NCI-H2029 (cell line): ENCODE measurements at places on chromosomes 5 and 9.

GRCh38 chr5:98031496-98031895, 742.0 kb upstream of the RGMB start:
- no peak for DNase-seq

GRCh38 chr9:121207371-121207940, 5.8 kb upstream of the RAB14 start:
- no peak for DNase-seq

- no peak for DNase-seq
Observed at GRCh38 chr5:127022846-127023245, 7.5 kb downstream of the MARCHF3 start.

- DNase-seq = no peak
Observed at GRCh38 chr9:138049779-138050471, 172.3 kb downstream of the CACNA1B start.

DNA sequence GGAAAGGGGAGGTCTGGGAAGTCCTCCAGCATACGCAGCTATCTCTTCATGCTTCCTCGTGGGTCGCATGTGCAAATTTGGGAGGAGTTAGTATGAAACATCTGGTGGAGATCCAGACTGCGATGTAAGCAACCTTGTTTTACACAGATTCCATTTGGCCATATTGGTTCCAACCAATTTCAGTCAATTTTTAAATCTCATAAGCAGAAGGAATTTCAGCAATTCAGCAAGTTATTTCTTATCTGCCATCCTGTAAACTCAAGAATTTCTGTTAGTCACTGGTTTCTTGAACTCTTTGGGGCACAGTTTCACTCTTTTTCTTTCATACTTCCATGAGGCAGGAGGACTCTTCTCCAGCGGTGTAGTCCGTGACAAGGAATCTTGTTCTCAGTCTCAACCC, 130.4 kb upstream of the CLINT1 start:
- no peak for DNase-seq

DNA sequence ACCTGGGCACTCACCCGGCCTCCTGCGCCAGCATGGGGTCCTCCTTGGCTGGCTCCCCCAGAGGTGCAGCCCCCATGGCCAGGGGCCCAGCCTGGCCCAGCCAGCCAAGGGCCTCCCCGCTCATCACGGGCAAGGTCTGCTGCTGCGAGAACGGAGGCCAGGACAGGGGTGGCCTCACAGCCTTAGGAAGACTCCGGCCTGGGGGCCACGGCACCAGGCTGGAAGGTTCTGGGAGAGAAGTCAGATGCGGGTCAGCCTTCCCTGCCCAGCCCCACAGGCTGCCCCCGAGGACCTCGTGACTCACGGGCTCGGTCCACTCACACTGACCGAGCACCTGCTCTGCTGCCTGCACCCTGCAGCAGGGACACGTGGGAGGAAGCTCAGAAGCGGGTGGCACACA, 4.2 kb downstream of the SOHLH1 start:
- no peak for DNase-seq

GRCh38 chr5:72005671-72006070, 101.6 kb upstream of the MAP1B start:
- DNase-seq = no peak

DNA sequence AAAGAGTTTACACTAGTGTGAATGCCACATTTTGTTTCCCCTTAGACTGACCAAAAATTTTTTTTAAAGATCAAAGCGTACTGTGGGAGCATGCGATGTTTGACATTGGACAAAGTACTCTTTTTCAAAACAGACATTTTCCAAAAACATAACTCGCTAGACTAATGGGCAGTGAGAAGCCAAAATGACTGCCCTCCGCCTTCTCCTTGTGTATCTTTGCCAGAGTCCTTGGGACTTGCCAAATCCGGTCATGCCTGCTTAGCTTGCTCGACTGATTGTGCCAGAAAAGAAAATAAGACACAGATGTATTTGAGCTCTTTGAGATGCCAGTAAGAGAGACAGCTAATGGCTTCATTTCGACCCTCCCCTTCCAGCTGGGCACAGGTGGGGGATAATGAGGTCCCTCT, 157.5 kb downstream of the MAPKAP1 start:
- DNase-seq = peak; percentile 36

DNA sequence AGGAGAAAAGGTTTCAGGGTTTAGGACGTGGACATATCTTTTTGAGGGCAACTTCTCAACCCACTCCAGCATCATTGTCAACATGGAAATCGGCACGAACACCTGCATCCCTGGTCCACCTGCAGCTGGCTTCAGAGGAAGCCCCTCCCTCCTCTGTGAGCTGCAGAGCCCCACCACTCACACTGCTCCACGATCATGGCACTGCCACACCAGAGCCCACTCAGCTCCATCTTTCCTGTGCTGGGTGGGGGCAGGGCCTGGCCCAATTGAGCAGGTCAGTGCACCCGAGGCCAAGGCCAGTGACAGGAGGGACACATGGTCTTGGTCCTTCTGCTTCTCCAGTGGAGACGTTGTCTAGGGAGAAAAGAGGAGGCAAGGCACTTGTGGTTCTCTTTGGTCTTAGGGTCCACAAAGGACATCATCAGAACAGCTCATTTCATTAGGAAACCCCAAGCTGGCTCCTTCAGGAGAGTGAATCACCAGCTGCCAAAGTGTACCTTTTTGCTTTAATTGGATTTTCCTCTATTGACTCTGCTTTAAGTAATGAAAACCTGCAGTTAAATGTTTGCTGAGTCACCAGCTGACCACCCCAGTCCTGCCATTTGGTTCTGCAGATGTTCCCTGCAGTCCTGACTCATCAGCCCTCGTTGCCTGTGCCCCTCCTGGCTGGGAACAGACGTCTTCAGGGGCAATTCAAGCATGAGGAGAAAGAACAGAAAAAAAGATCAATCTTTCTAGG, 56.2 kb downstream of the UBE2QL1 start:
- peak; percentile 61 for DNase-seq

- DNase-seq = peak; percentile 31
Observed at GRCh38 chr5:66558560-66558959, 37.6 kb upstream of the MAST4 start.

DNA sequence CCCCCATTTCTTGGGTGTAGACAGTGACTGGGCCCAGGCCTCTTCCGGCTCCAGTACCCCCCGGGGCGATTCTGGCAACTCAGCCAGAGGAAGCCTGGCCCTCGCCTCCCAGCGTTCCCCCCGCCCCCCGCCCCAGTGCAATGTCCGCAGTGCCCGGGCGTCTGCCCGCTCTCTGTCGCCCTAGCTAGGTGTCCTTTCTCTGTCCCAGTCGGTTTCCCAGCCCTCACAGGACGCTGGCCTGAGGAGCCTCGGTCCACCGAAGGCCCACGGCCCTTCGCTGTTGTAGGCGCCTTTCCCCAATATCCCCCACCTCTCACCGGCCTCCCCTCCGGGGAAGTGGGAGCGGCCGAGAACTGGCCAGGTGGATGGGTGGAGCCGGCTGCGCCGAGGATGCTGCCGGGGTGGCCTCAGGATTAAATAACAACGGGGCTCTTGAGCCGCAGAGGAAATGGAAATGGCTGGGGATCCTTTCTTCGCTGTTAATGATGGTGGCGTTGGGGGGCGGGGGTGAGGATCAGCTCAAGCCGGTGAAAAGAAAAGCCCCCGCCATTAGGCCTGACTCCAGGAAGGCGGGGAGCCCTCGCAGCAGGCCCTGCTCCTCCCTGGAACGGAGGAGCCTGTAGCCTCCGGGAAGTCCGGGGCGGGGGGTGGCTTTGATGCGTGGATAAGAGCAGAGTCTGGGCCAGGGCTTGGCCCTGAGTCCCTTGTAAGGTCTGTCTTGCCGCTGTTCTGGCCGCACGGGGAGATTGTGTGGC, 1.1 kb upstream of the SPRY4 start:
- peak; percentile 50 for DNase-seq

GRCh38 chr5:94916619-94917018, 298.1 kb downstream of the SLF1 start:
- DNase-seq = no peak

DNA sequence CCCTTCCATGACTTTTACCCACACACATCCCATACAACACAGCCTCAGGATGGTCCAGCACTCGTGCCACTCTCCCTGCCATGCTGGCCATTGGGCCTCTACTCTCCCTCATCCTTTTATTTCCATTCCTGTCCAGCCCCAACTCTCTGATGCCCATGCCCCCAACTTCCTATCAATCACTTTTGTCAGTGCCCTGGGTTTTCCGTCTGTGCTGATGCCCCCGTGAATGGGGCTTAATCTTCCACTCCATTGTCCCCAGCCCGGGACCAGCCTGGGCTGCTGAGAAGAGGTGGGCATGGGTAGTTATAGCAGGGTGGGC, 12.6 kb upstream of the ACSL6 start:
- no peak for DNase-seq

GRCh38 chr9:88106492-88106891, 31.8 kb downstream of the SPATA31C2 start:
- no peak for DNase-seq

- DNase-seq = no peak
Observed at GRCh38 chr9:99039505-99040182, 65.3 kb upstream of the TGFBR1 start.

DNA sequence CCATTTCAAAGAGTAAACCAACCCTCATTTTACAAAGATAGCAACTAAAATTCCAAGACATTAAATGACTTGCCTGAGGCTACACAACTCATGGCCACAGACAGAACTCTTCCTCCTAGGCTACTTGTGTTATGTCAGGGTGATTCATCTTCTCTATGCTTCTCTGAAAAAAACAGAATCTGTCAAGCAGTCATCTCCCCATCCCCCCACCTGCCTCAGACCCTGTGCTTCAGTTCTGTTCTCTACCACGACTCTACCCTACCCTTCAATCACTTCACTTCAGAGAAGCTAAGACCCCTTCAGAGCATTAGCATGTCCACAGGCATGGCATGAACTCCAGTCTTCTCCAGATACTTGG, 277.7 kb upstream of the PTGER4 start:
- DNase-seq = no peak

DNA sequence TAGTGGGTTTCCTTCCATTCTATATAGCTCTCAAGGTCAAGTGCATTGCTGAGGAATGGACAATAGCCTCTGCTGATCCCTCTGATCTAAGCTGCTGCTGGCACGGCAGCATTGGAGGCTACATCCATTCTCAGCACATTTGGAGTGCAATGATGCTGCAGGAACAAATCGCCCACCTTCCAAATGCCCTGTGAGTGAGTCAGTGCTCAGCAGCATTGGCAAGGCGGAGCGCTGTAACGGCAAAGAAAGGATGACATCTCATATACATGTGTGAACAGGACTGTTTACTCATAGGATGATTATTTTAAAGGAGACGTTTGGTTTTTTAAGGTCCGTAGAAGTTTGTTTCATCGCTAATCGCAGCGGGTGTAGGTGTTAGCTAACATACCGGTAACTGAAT, 408.7 kb downstream of the ARHGEF28 start:
- no peak for DNase-seq

- no peak for DNase-seq
Observed at GRCh38 chr5:137705106-137705505, 30.8 kb downstream of the KLHL3 start.

DNA sequence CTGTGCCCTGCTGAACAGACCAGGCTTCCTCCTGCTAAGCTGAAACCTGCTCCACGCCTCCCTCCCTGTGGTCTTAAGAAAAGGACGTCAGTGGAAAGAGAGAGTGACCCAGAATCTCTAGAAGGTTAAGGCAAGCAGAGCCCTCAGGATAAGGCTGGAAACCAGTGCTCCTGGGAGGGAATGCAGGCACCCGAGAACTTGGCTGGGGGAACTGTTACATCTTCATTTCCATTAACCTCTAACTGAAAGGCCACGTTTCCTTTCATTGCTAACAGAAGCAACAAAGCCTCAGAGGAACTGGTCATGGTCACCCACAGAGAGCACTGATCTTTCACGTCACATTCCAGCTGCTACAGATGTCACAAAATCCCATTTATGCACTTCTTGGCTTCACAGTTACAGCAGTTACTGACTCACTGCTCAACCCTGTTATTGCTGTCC, 26.1 kb upstream of the AKNA start:
- no peak for DNase-seq

- DNase-seq = no peak
Observed at GRCh38 chr9:28600226-28600625, 1026.9 kb upstream of the C9orf72 start.

- no peak for DNase-seq
Observed at GRCh38 chr9:131523086-131523388, 8.0 kb downstream of the UCK1 start.

DNA sequence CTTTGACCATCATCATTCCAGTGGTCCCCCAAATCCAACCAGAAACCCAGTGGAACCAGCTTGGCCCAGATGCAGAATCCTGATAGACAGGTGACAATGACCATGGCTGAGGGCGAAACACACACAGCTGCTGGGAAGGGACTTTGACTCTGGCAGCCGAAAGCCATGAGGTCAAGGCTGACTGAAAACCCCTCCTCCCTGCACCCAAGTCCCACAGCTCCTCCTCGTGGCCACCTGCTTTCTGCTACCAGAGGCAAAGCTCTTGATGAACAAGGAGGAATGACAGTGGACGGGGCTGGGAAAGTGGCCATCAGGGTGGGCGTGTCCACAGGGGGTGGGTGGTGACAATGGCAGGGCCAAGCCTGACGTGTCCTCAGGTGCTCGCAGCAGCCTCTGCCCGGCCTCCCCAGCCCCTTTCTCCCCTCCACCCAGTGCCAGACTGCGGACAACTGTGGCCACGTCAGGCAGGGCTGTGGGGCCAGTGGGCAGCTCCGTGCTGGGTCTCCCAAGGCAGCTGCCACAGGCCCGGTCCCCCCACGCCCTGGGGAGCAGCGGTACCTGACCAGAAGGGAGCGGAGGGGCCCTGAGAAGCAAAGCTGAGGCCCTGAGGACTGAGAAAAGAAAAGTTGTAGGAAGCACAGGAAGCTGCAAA, 30.8 kb upstream of the SARDH start:
- DNase-seq = no peak

DNA sequence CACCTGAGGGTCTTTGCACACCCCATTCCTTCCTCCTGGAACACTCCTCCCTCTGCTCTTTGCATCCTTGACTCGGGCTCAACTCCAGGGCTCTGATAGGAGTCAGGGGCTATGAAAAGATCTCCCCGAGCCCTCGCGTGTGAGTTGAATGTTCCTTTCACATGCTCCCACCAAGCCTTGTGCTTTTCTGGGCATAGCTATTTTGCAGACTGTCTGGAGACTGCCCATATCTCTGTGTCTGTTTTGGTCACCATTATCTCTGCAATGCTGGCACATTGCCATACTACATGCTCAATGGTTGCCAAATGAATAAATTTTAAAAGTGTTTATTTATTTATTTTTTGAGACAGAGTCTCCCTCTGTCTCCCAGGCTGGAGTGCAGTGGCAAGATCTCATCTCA, 56.9 kb upstream of the PLPP1 start:
- DNase-seq = no peak

- DNase-seq = peak; percentile 47
Observed at GRCh38 chr9:27385606-27386322, 88.8 kb upstream of the EQTN start.
